ENCODE measurements at places on chromosomes 4 and X.

DNA sequence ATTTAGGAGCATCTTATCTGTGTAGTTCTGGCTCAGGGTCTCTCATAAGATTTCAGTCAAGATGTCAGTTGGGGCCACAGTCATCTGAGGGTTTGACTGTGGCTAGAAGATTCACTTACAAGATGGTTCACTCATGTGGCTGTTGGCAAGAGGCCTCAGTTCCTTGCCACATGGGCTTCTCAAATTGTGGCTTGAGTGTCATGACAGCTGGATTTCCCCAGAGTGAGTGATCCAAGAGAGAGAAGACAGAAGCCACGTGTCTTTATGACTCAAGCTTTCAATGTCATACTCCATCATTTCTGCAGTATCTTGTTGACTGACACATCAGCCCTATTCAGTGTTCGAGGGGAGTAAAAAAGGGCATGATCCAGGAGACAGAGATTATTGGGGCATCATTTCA lies 131.3 kb upstream of the AP1S2 start:
- no peak for DNase-seq

- DNase-seq: no peak
Observed at GRCh38 chr4:7857238-7857701, 82.4 kb downstream of the AFAP1 start.

DNA sequence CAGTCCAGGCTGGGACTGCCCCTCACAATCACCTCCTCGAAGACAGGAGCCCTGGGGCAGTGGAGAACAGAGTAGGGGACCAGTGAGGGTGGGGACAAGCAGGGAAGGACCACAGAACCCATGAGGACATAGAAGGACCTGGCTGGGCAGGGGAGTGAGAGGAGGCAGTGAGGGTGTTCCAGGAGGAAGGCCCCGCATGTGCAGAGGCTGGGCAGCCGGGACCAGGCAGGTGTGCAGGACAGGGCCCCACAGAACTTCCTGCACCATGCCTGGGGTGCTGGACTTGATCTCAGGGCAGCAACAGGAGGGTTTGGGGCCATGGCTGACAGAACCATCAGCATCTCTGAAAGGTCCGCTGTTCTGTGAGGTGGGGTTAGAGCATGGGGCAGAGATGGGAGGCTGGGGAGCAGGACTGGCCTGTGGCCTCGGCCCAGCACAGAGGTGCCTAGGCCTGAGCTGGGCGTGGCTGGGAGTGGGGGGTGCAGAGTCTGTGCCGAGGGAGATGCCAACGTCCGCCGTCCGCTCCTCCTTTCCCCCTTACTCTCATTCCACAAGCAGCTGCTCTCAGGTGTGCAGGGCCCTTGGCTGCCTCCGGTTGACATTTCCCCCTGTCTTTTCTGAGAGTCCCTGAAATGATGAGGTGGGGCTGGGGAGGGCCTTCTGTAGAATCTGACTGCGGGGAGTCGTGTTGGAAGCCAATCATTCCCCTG lies 40.8 kb downstream of the EVC start:
- DNase-seq: no peak

- DNase-seq: no peak
Observed at GRCh38 chr4:1727117-1728031, 6.1 kb downstream of the TACC3 start.

Measured in right renal pelvis (tissue), 4 donors.